Activated naive CD8-positive, alpha-beta T cell treated with anti-CD3 and anti-CD28 coated beads for 36 hours (primary cell): ENCODE measurements at places on chromosomes 1 and 21. TPM values are rescaled to one million over a fixed set of nuclear protein-coding genes. Genes with fewer than 3 reads are reported as not detected.
A peak's percentile ranks its signal among the peaks of the same experiment; 100 is the strongest.

The SPRR2F gene
- total RNA-seq: not detected

The KRTAP21-2 gene
- total RNA-seq: not detected

The TNFRSF8 gene
- total RNA-seq: 1.9 TPM

The CA14 gene
- total RNA-seq: not detected

DNA sequence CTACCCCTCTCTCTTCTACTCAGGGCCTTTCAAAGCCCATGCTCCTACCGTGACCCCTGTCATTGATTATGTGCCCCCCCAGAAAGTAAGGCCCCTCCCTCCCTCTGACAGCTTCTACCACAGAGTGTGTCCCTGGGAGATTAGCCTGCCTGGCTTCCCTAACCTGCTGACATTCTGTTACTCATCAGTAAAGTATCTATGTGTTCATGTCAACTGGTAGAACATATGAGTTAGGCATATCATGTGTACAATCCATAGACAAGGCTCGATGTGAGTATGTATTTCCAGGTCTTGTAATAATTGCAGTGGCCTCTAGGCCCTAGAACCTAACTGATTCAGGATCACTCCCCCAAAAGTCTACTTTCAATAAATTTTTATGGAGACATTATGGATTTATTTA, 120.0 kb downstream of the GIPC2 start:
- H3K4me1 ChIP-seq: no peaks in the 10 kb centered on the region
- no peak for DNase-seq
- H3K27ac ChIP-seq: no peak overlapping the region

GRCh38 chr1:27521336-27521831, 31.4 kb upstream of the WASF2 start:
- peaks cover 8% of the 10 kb centered on the region for H3K36me3 ChIP-seq
- peak overlapping the region; percentile 97 for H3K27ac ChIP-seq
- DNase-seq: peak; percentile 68
- H3K27me3 ChIP-seq: no peaks in the 10 kb centered on the region
- peak overlapping the region; percentile 90 for H3K4me3 ChIP-seq

The C1orf74 gene
- total RNA-seq: 1.7 TPM

The LCE1F gene
- not detected for total RNA-seq

The IVL gene
- total RNA-seq: not detected

DNA sequence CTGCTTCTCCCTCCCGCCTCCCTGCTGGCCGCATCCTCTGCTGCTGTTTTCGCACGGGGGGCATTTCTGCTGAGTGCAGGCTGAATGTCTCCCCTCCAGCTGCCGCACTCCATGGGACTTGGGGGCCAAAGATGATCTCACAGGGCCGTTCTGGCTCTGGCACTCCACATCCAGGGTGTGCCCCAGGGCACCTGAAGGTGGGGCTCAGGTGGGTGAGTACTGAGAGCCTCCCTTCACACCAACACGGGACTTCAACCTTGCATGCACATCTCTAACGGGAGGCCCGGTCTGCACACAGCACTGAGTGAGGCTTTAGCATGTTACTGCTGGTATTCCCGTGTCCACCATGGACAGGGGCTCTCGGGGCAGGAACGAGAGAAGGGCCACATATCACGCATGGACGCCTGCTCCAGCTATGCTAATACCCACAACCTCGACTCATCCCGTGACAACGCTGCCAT, 88.9 kb downstream of the DMRTB1 start:
- no peaks in the 10 kb centered on the region for H3K27me3 ChIP-seq
- no peaks in the 10 kb centered on the region for H3K36me3 ChIP-seq
- H3K4me1 ChIP-seq: peaks cover 2% of the 10 kb centered on the region
- no peak for DNase-seq
- no peak overlapping the region for H3K4me3 ChIP-seq
- no peak overlapping the region for H3K27ac ChIP-seq

The HSD3B1 gene
- total RNA-seq: not detected

GRCh38 chr1:147624011-147624410, 46.3 kb downstream of the ACP6 start:
- peaks cover 13% of the 10 kb centered on the region for H3K36me3 ChIP-seq
- DNase-seq: no peak
- H3K4me1 ChIP-seq: peaks cover 20% of the 10 kb centered on the region
- H3K4me3 ChIP-seq: no peak overlapping the region
- no peak overlapping the region for H3K27ac ChIP-seq
- H3K27me3 ChIP-seq: no peaks in the 10 kb centered on the region

The MRPL9 gene
- 157 TPM for total RNA-seq

GRCh38 chr1:17596651-17597509, 57.4 kb downstream of the ARHGEF10L start:
- no peaks in the 10 kb centered on the region for H3K36me3 ChIP-seq
- H3K4me3 ChIP-seq: no peak overlapping the region
- DNase-seq: no peak
- H3K27ac ChIP-seq: no peak overlapping the region
- H3K4me1 ChIP-seq: no peaks in the 10 kb centered on the region

DNA sequence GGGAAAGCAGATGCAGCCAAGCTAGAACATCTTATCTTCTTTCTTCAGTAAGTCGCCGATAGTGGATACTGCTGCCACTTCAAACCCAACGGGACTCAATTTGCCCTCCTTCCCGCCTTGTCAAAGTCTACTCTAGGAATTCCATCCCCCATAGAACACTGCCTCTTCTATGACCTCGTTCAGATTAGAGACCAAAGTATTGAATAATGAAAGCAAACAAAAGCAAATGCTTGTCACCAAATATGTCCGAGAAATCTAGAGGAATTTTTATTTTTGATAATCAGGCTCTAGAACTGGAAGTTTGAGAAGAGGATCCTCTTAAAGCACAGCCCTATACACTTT, 853 bp upstream of the RRAGC start:
- H3K27ac ChIP-seq: peak overlapping the region; percentile 59
- no peaks in the 10 kb centered on the region for H3K27me3 ChIP-seq
- no peak for DNase-seq
- peak overlapping the region; percentile 87 for H3K4me3 ChIP-seq
- peaks cover 34% of the 10 kb centered on the region for H3K4me1 ChIP-seq

DNA sequence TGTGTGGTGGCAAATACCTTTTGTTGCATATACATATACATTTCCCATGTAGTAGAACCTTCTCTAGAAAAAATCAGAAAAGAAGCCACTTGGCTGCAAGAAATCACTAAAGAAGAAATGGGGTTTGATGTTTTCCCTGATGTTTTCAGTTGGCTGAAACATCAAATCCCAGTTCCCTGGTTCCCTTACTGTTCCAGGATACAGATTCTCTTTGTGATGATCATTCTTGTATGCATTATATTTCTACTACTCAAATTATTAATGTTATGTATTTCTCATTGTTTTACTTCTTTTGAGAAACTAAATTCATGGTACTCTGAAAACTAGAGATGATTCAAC, 7.6 kb downstream of the RNU1-2 start:
- peaks cover 21% of the 10 kb centered on the region for H3K4me1 ChIP-seq
- H3K27ac ChIP-seq: no peak overlapping the region
- DNase-seq: no peak
- no peak overlapping the region for H3K4me3 ChIP-seq
- H3K36me3 ChIP-seq: no peaks in the 10 kb centered on the region

- no peak overlapping the region for H3K4me3 ChIP-seq
- no peak overlapping the region for H3K27ac ChIP-seq
- no peak for DNase-seq
- H3K36me3 ChIP-seq: no peaks in the 10 kb centered on the region
Observed at GRCh38 chr1:187275985-187276575, 447.3 kb downstream of the PLA2G4A start.

GRCh38 chr1:230913496-230913895, 45.2 kb upstream of the C1orf198 start:
- H3K36me3 ChIP-seq: peaks cover 13% of the 10 kb centered on the region
- H3K27me3 ChIP-seq: no peaks in the 10 kb centered on the region
- DNase-seq: no peak
- H3K4me1 ChIP-seq: peaks cover 8% of the 10 kb centered on the region
- no peak overlapping the region for H3K27ac ChIP-seq

- H3K27me3 ChIP-seq: peaks cover 3% of the 10 kb centered on the region
- no peak overlapping the region for H3K4me3 ChIP-seq
- no peaks in the 10 kb centered on the region for H3K36me3 ChIP-seq
- H3K4me1 ChIP-seq: no peaks in the 10 kb centered on the region
- DNase-seq: no peak
Observed at GRCh38 chr1:117181630-117182041, 29.1 kb downstream of the VTCN1 start.

DNA sequence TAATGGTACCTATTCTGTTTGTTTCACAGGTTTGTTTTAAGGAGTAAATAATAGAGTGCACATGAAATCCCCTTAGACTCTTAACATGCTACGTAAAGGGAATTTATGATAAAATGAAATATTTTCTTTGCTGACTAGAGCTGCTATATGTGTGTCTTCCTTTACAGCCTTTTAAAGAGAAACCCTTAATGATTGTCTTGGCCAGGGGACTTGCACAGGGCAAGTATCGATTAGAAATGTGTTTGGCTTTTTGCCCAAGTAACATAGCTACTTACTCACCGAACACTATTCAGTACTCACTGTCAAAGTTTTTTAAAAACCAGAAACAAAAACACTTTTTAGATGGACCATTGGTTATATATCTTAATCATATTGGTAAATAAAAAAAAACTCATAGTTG, 71.3 kb upstream of the KIAA1614 start:
- H3K27ac ChIP-seq: no peak overlapping the region
- peaks cover 19% of the 10 kb centered on the region for H3K36me3 ChIP-seq
- peaks cover 9% of the 10 kb centered on the region for H3K4me1 ChIP-seq
- no peaks in the 10 kb centered on the region for H3K27me3 ChIP-seq

DNA sequence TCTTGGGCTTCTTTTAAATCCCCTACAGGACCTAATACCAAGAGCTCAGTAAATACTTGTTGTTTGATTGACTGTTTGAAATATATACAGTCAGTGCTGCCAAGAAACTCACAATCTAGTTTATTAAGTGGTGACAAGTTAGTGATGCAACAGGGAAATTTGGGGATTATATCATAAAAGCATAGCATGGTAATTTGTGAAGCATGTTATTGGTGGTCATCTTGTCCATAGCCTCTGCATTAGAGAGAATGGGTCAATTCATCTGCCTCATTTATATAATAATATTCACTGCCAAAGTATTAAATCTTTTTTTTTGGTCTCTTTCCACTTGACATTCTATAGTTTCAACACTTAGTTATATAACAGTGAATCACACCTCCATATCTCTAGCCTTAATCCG, 138.2 kb upstream of the SPAG17 start:
- no peak overlapping the region for H3K27ac ChIP-seq
- H3K36me3 ChIP-seq: no peaks in the 10 kb centered on the region
- DNase-seq: no peak
- H3K27me3 ChIP-seq: no peaks in the 10 kb centered on the region

DNA sequence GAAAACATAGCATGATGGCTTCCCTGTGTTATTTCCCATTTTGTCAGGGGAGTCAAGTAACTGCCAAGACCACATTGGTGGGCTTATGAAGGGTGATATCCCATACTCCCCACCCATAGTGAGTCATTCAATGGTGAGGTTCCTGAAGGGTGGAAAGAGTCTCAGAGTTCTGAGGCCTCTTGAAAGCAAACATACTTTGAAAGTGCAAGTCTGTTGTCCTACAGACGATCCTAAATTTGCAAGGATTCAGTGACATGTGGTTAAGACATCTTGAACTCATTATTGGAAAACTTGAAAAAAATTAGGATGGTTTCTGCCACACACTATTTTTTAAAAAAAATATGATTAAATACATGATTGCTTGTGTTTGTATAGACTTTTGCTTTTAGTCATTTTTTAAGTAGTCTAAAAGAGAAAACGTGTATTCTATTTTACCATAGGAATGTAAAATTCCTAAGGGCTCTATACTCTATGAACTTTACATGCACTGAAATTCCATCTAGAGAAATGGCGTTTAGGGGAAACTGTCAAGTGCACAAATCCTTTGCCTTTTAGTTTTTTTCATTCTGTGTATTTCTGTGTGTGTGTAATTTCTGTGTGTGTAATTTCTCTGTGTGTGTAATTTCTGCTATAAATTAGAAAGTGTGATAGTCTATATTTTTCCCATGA, 225.5 kb upstream of the ADAMTS5 start:
- H3K27ac ChIP-seq: no peak overlapping the region
- H3K27me3 ChIP-seq: no peaks in the 10 kb centered on the region
- no peak overlapping the region for H3K4me3 ChIP-seq
- no peaks in the 10 kb centered on the region for H3K4me1 ChIP-seq
- no peak for DNase-seq

- no peaks in the 10 kb centered on the region for H3K36me3 ChIP-seq
- peaks cover 33% of the 10 kb centered on the region for H3K4me1 ChIP-seq
- peak overlapping the region; percentile 38 for H3K4me3 ChIP-seq
- peak overlapping the region; percentile 59 for H3K27ac ChIP-seq
- H3K27me3 ChIP-seq: peaks cover 91% of the 10 kb centered on the region
- no peak for DNase-seq
Observed at GRCh38 chr21:33022828-33023573, 2.7 kb upstream of the OLIG2 start.

- H3K27ac ChIP-seq: no peak overlapping the region
- no peaks in the 10 kb centered on the region for H3K36me3 ChIP-seq
Observed at GRCh38 chr1:24828183-24828886, 83.1 kb downstream of the CLIC4 start.

- H3K4me3 ChIP-seq: no peak overlapping the region
- H3K27ac ChIP-seq: no peak overlapping the region
- H3K4me1 ChIP-seq: no peaks in the 10 kb centered on the region
- H3K27me3 ChIP-seq: peaks cover 4% of the 10 kb centered on the region
- H3K36me3 ChIP-seq: no peaks in the 10 kb centered on the region
- no peak for DNase-seq
Observed at GRCh38 chr1:74468982-74469603, 43.3 kb downstream of the LRRC53 start.

DNA sequence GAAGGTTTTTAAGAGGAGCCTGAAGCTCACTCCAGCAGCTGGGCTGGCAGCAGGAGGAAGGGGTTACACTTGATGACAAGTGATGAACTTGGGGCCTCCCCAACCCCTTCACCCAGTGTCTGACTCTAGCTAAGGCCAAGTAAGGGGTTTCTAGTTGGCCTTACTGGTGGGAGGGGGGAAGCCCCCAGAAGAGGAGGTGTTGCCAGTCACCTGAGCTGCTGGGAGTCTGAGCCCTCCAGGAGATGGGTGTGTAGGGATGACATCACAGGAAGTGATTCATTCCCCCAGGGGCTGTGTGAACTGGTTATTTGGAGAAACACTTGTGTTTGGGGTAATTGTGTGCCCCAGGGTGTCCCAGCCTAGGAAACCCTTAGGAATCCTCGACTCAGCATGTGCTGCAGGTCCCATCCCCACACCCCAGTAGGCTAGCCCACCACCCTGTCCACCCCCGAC, 3.1 kb downstream of the PADI1 start:
- H3K27me3 ChIP-seq: peaks cover 60% of the 10 kb centered on the region
- H3K36me3 ChIP-seq: no peaks in the 10 kb centered on the region
- peak overlapping the region; percentile 78 for H3K27ac ChIP-seq

GRCh38 chr1:153647346-153647714, 11.2 kb upstream of the SNAPIN start:
- peaks cover 34% of the 10 kb centered on the region for H3K4me1 ChIP-seq
- H3K4me3 ChIP-seq: no peak overlapping the region
- H3K27me3 ChIP-seq: no peaks in the 10 kb centered on the region
- peaks cover 45% of the 10 kb centered on the region for H3K36me3 ChIP-seq
- no peak overlapping the region for H3K27ac ChIP-seq

The FMO3 gene
- total RNA-seq: not detected

The OR2T35 gene
- total RNA-seq: not detected

- H3K4me1 ChIP-seq: peaks cover 23% of the 10 kb centered on the region
- peak within 1 kb of the TSS; percentile 79 for H3K4me3 ChIP-seq
- peaks cover 77% of the 10 kb centered on the region for H3K27me3 ChIP-seq
Observed at GRCh38 chr1:26993237-26994019, at the start of gene TRNP1. Gene TRNP1 (plus strand): TSS chr1:26993692. CDS start chr1:26993787, 95 bp downstream.
